ENCODE measurements at places on chromosomes 5 and 9. TPM values are rescaled to one million over a fixed set of nuclear protein-coding genes. Genes with fewer than 3 reads are reported as not detected.

TEK gene
- 1.5 TPM for total RNA-seq

DNA sequence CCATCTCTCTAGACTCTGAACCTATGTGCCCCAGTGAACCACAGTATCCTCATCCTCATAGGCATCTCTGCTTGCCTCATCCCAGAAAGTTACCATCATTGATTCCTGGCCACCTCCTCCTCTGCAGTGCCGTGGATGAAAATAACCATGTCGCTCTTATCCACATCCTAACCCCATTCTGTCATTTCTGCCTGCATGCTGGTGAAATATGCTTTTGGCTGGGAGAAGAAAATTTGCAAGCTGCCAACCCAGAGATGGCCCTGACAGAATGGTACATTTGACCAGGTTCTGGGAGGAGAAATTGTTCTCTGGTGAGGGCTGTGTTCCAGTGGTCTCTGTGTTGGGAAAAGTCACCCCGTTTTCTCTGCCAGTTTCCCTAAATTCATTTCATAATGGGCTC is 149.7 kb downstream of the NMUR2 start:
- DNase-seq: no peak

PLAC8L1 gene
- total RNA-seq: not detected

- no peak for DNase-seq
Measured at GRCh38 chr5:137395011-137395755, 103.9 kb downstream of the SPOCK1 start.

DNA sequence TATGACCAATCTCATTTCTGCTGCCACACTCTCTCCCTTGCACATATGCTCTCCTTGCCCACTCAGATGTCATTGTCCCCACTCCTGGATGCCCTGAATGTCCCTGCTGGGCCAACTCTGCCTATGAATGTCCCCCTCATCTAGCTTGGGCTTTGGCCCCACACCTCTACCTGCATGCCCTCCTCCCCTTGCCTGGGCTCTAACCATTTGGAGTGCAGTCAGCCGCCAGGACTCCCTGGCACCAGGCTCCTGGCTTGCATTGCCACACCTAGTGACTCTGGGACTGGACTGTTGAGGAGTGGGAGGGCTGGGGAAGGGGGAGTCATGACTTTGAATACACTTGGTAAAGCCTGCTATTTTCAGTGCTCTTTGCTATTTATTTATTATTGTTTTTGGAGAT is 41.6 kb upstream of the POMT1 start:
- DNase-seq: no peak

GRCh38 chr5:159838551-159839222 is 77.6 kb upstream of the ADRA1B start:
- no peak for DNase-seq

GPX8 gene
- 44.5 TPM for total RNA-seq

DNA sequence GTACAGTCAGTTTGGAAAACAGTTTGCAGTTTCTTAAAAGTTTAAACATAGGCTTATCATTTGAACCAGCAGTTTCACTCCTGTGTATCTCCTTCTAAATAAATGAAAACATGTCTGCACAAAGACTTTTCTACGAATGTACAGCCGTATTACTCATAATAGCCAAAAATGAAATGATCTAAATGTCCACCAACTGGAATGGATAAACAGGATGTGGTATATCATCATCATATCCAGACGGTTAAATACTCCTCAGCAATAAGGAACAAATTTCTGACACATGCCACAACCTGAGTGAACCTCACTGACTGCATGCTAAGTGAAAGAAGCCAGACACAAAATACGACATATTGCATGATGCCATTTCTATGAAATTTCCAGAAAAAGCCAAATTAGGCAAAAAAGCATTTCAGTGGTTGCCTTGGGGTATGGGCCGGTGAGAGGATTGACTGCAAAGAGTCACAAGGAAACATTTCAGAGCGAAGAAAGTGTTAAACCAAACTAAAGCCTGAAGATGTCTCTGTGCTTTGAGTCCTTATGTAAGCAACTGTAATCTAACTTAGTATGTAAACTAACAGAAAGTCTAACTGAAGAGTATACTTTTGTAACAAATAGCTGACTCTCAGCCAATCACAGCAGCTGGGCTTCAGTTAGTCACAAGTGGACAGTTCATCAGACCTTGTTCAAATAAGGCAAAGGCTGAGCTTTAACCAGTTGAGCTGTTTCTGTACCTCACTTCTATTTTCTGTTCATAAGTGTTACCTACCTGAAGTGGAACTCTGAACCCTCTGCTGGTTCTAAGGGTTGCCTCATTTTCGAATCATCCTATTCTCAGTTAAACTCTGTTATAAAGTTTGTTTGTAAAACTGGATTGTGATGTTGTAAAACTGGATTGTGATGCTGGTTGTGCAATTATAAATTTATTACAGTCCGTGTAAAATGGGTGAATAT is 65.2 kb downstream of the TRIO start:
- DNase-seq: peak; percentile 75

DNA sequence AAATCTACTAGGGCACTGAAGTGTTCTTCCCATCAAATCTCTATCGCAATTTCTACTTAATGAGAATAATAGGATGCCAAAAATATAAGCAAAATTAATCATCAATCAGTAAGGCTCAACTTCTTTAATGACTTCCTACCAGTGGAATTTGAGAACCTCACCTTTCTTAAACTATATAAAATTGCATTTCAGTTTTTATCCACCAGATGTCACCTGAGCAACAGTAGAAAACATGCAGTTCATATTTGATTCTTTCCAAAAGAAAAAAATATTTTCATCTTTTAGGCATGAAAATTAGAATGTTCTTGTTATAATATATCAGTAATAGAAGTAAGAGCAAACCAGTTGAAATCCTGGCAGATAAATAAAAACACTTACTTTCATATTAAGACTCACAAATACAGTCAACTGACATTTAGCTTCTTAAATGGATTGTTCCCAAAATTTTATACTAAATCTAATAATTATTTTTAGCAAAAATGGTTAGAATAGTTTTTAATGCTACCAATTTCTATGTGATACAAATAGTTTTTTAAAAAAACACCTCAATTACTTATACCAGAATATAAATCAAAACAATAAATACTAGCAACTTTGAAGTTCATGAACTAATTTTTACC is 13.4 kb upstream of the CCDC112 start:
- DNase-seq: peak; percentile 42

DNA sequence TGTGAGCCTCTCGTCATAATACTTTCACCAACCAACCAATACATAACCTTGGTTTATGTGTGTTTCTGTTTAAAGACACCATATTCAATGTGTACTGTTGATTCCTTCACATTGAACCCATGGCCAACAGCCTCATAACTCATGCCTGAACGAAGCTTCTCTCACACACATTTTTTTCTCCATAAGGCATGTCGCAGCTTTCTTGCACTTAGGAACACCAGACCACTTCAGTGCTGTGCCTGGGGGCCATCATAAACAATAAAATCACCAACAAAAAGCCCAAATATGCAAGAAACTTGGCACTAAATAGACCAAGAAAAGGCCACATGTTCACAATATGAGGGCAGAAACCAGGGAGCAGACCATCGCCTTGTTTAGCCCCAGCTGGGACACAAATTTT is 192.2 kb downstream of the ROR2 start:
- no peak for DNase-seq

- peak; percentile 5 for DNase-seq
Measured at GRCh38 chr5:123204251-123204650, 115.2 kb downstream of the PRDM6 start.

DNA sequence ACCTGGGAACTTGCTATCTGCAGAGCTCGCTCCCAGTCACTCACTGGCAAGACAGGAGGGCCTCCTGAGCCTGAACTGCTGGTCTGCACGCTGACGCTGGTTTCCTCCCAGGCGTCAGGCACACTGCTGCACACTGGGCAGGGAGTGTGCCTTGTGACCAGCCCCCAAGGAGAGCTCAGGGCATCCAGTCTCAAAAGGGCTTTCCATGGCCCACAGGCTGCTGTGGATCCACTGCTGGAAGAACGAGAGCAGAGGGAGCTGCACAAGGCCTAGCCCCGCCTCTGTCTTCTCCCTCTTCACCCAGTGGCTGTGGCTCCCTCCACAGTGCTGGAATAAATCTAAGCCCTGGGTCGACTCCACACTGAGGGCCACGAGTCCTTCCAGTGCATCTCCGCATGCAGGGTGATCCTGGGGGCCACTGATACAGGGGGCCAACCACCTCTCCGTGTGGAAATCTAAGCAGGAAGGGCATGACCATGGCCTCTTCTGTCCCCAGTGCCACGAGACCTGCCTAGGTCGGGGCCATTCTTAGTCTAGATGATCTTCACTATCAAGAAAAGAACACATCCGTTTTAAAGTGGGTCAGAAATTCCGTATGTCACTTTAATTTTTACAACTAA is 93.6 kb downstream of the CAMSAP1 start:
- no peak for DNase-seq

DNA sequence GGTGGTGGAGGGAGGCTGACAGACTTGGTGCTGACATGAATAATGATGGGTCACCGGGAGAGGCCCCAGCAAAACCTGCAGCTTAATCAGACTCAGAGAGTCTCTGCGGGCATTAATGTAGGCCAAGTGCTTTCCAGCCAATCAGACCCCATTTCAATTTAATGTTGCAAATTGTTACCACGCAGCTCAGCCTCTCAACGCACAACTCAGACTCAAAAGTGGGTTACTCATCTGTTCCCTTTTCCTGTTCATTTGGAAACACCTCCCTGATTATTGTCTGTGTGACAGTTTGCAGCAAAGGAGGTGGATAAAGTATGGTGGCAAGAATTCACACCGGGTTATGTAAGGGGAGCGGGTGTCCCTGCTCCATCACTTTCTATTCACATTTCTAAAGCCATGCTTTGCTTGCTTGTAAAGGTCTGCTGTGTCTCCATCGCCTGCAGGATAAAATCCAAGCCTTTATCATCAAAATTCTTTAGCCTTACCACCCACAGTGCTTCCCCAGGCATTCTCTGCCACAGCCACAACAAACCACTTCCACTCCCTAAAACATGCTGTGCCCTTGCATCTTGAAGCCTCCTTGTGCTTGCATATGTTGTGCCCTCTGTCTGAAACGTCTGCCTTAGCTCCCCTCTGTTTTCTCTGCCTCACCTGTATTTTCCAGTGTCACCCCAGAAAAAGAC is 156.5 kb downstream of the ASTN2 start:
- DNase-seq: no peak

DNA sequence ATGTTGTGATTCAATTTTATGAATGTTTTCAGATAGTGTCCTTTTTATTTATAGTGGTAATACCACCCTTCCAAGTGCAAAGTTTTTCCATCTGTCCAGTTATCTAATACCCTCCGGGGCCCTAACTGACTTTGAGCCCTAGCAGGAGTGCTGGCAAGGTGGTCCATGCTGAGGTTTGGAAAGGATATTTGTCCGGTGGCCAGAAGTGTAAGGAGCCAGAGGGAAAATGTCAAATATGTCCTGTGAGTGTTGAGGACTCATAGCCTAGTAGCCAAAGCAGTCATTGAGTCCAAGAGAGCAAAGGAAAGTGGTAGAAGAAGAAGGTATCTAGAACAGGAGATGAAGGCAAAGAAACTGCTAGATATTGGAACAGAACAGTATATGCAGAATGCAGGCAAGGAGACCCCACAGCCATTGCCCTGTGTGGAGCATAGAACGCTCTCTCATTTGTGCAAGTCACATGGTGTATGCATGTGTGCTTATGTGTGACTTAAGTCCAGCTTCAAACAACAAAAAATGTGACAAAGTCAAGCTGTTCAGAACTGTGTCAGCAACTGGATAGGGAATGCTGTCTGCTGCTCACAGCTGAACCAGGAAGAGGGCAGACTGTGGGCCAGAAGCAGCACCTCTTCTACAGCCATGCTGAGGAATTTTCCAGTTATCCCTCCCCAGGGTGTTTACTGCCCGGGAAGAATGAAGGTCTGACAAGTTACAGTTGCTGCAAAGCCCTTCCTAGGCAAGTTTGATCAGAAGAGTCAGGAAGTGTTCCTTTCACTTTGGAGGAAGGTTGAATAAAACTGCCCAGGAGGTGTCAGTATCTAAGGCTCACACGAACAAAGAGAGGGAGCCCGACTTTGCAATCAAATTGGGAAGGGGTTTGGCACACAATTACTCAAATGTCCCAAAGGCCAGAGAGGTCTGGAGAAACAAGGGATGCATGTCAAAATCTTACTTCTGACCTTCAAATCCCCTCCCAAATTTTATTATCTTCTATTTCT is 463.3 kb upstream of the DMAC1 start:
- no peak for DNase-seq

GRCh38 chr5:7728076-7728475 is 122.9 kb downstream of the CFAP90 start:
- peak; percentile 8 for DNase-seq

DNA sequence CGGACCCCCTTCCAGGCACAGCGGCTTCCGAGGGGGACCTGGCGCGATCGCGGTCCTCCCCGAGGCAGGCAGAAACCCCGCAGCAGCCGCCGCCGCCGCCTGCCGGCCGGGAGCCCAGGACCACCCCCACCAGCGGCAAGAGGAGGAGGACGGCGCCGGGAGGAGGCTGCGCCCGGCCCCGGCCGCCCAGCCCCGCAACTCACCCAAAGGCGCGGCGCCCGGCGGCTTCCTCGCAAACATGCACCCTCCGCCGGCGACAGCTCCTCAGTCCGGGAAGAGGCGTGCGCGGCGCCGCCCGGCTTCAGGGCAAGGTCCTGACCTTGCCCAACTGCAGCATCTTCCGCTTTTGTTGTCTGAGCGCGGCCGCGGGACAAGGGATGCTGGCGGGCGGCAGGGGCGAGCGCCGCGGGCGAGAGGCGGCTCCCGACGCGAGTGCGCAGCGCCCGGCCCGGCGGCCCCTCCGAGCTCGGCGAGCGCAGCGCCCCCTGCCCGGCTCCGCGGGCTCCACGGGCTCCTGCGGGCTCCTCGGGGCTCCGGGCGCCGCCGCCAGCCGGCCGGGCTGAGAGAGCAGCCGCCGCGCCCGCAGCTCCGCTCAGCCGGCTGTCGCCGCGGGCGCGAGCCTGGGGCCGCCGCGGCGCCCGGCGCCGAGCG is 507 bp downstream of the CTNND2 start:
- peak; percentile 83 for DNase-seq

- no peak for DNase-seq
Measured at GRCh38 chr5:23001120-23001519, 148.0 kb upstream of the CDH12 start.

- no peak for DNase-seq
Measured at GRCh38 chr9:108437656-108438055, 418.1 kb downstream of the ACTL7B start.

DNA sequence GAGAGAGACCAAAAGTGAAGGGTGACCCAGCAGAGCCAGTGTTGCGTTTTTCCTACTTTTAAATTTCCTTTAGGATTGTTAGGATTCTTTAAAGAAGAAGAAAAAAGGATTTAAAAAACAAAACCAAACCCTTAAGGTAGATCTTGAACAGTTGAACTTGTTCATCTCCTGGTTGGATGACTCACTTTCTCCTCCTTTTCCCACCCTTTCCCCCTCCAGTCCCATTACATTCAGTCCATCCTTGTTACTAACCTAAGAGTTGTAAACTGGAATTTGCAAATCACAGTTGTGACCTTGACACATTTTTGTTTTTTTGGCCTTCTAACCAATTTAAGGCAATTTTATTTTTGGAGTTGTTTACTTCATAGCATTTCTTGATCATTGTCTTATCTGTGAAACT is 289.2 kb downstream of the ARHGAP26 start:
- DNase-seq: no peak

TMEM232 gene
- 7.0 TPM for total RNA-seq

Measured in cardiac muscle cell (in vitro differentiated cells and primary cell).